ENCODE measurements at places on chromosomes 1 and 21.

DNA sequence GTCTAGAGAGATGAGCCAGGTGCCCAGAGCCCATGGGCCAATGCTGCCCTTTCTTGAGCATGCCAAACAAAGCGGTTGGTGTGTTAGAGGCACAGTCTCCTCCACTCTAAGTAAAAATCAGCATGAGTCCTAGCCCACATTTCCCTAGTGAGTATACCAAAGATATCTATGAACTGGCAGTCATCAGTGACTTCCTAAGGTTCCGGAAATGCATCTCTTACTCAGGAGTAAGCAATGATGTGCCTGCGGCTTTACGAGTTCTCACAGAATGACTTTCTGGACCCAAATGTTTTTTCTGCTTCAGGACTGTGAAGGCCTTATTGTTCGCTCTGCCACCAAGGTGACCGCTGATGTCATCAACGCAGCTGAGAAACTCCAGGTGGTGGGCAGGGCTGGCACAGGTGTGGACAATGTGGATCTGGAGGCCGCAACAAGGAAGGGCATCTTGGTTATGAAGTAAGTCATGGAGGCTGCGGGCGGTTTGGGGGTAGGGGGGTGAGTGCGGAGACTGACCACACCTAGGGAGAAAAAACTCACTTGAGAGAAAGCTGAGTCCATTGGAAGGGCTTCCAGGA is 9.2 kb downstream of the PHGDH start:
- DNase-seq = no peak

GRCh38 chr1:172442404-172442803 is 1.5 kb downstream of the PIGC start:
- DNase-seq = no peak

DNA sequence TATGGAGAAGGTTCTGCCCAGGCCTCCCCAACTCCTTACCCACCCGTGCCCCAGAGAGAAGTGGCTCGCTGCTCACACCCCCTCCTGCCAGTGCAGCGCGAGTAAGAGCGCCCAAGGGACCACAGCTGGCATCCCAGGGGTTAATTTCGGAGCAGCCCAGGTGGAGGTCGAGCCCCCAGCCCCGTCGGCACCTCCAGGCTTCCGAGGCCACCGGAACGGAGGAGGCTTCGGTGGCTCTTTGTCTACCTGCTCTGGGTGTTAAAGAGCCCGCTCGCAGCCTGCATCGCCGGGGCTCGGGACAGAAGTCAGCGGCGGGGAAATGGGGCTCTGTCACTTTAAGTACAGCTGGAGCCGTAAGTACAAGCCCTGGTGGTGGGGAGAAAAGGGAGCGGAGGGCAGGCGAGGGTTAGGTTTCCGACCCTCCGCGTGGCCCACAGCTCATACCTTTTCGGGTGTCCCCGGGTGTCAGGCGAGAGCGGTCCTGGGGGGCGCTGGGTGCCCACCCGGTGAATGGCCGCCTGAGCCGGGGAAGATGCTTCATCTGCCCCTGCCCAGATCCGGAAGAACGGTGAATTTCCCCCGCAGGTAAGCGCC is 89.4 kb upstream of the IPO9 start:
- no peak for DNase-seq

DNA sequence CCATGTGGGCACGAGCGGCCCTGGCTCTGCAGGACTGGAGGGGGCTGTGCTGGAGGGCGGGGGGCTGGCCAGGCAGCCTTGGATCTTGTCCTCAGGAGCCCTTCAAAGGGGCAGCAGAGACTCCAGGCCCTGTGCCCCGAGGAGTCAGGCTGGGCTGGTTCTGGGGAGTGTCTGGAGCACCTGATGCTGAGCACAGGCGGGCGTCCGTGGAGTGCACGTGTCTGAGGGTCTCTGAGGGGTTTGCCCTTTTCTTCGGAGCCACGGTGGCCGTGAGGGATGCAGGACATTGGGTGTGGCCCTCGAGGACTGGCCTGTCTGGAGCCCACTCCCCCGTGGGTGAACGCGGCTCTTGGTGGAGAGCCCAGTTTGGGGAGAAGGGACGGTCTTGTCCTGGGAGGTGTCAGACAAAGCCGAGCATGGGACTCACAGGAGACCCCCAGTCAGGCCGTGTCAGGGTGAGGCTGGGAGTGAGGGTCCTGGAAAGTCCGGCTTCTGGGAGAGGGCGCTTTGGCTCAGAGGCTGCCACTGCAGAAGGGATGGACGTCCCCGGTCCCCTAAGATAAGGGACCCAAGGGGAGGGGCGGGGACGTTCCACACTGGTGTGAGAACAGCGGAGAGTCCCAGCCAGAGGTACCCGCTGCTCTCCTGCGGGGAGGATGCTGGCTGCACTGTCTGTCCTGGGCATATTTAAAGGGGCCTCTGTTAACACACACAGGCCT is 60.8 kb downstream of the COL18A1 start:
- DNase-seq = no peak

- no peak for DNase-seq
Observed at GRCh38 chr21:42062236-42063022, 8.7 kb upstream of the UMODL1 start.

DNA sequence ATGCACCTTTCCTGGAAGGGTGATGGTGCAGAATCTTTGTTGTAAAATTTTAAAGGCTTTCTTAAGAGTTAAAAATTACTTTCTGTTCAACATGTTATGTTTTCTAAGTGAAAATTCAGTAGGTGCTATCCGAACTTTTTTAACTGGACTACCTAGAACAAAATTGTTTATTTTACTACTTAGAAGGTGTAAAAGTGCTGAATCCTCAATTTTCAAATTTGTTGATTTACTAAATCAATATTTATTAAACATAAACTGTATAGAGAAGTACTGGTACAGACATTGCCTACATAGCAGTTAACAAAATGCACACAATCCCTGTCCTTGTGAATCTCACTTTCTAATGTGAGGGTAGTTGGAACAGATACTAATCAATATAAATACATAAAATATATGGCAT is 277.5 kb downstream of the CTH start:
- no peak for DNase-seq

GRCh38 chr21:39918558-39918957 is 51.3 kb downstream of the PCP4 start:
- DNase-seq = no peak

GRCh38 chr1:48817505-48818114 is 40.9 kb upstream of the BEND5 start:
- DNase-seq = peak; percentile 44

DNA sequence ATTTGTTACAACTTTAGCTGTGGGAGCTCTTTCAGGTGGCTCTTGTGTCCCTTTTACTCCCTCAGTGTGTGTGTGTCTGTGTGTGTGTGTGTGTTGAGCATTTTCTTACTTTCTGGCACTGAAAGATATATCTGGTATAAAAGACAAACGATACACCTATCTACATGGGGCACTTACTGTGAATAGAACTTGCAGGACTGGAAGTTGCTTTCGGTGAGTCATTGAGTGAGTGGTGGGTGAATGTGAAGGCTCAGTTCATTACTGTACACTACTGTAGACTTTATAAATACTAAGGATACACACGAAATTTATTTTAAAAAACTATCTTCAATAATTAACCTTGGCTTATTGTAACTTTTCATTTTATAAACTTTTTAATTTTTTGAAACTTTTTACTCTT is 38.7 kb downstream of the BTBD8 start:
- no peak for DNase-seq

Measured in A549 (cell line).